Neural crest cell (in vitro differentiated cells): ENCODE measurements at places on chromosomes 7 and 10. TPM values are rescaled to one million over a fixed set of nuclear protein-coding genes. Genes with fewer than 3 reads are reported as not detected.

DNA sequence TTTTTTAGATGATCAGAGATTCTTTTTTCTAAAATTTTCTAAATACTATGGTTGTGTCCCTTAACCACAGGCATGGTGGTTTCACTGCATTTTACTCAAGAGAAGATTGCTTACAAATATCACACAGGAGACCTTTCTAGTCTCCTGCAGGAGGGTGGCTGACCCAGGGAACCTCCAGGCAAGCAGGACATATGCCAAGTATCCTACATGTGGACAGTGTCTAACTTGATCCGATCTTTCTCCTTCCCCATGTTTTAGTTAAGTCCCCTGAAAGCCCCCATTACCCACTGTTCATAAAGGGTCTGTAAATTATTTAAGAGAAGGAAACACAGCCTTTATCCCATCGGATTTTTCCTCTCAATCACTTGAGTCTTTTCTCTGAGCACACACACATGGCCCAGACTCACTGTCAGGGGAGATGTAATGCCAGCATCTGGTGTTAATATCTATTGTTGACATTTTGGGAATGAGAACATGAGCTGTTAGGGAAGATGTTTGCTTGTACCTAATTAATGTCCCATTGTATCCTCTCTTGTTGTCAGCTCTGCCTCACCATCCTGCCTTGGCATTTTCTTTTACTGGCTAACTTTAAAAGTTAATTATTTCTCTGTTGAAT, 755.2 kb downstream of the AUTS2 start:
- no peak for DNase-seq

DNA sequence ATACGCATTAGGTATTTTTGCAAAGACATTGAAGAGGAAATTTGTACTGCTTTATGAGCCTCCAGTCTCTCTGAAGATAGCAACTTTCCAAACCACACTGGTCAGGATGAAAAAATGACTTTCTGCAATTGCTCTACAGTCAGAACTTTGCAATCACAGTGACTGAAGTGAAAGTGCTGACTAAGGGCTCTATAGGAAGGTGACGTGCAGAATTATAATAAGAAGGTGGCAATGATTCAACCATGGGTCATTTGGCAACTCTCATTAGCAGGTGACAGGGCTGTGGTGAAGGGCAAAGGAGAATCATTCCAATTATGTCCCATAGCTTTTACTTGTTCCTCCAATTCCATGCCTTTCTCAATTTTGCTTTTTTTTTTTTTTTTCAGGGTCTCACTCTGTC, 311.0 kb downstream of the ANKRD30A start:
- DNase-seq = no peak

GRCh38 chr10:117988814-117989213, 57.9 kb downstream of the RAB11FIP2 start:
- DNase-seq = no peak

DNA sequence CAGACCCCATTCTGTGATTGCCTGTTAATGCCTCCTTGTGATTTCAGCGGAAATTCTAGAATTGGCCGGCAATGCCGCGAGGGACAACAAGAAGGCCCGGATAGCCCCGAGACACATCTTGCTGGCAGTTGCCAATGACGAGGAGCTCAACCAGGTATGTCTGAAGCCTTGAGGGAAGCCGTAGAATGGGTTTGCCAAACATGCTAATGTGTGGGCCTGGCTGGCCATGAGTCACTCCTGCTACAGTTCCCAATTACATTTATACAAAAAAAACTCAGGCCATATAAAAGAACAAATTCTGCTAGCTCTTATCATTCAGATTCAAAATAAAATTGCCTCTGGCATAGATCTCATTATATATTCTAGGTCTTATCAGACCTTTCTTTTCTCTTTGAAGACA, 37.4 kb downstream of the MACROH2A2 start:
- no peak for DNase-seq

DNA sequence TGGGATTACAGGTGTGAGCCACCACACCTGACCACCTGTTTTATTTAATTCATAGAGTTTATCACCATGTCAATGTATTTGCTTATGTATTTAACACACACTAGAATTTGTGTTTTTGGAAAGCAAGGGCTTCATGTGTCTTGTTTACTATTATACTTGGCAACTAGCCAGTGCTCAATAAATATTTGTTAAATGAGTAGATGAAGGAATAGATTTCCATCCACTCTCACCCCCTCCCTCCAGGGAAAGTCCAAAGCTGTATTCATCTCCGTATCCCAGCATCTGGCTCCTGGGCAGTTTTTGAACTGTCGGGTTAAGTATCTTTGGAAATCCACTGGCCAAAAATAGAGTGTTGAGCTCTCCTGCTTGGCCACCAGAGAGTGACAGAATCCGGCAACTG, 4.6 kb upstream of the RADIL start:
- no peak for DNase-seq

DNA sequence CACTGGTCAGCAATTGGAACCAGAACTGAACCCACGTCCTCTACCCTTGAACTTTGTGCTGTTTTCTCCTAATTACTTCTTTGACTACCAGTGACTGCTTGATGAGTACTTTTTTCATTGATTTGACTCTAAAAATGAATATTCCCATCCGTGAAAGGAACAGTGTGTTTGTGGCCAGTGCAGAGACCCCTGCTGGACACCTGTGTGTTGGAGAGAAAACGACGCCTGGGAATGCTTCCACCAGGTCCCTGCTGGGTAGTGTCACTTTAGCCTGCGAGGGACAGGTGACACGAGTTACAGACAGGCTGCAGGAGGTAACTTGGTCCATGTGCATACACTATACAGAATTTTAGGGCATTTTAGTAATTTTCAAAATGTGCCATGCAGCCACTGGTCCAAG, 6.8 kb upstream of the GJD4 start:
- no peak for DNase-seq

- DNase-seq = no peak
Observed at GRCh38 chr7:117072620-117073118, 119.4 kb downstream of the ST7 start.

GRCh38 chr7:81248420-81248819, 329.6 kb upstream of the SEMA3C start:
- no peak for DNase-seq

GRCh38 chr10:9331583-9332008, 1277.1 kb downstream of the GATA3 start:
- no peak for DNase-seq

DNA sequence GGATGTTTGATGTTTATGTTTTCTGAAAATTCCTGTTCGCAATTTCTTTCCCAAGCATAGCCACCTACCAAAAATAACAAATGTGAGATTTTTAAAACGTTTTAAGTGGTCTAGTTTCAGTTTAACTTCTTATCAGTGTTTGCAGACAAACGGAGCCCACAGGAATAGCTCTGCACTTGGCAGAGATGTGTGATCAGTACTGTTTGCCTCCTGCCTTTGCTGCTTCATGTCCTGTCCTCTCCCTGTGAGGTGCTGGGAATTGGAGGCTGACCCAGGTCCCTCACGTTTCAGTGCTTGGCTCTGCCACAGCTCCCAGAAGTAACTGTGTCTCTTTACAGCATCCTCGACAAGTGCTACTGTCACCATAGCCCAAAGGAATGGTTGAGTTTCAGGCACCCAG, 1.2 kb downstream of the UCN3 start:
- DNase-seq = no peak

GRCh38 chr10:36171556-36171952, 529.5 kb upstream of the FZD8 start:
- no peak for DNase-seq

- no peak for DNase-seq
Observed at GRCh38 chr7:133437544-133437943, 184.7 kb downstream of the EXOC4 start.

GRCh38 chr7:76074972-76075370, 27.1 kb downstream of the MDH2 start:
- no peak for DNase-seq

- no peak for DNase-seq
Observed at GRCh38 chr7:139651308-139651707, 126.5 kb downstream of the HIPK2 start.

DNA sequence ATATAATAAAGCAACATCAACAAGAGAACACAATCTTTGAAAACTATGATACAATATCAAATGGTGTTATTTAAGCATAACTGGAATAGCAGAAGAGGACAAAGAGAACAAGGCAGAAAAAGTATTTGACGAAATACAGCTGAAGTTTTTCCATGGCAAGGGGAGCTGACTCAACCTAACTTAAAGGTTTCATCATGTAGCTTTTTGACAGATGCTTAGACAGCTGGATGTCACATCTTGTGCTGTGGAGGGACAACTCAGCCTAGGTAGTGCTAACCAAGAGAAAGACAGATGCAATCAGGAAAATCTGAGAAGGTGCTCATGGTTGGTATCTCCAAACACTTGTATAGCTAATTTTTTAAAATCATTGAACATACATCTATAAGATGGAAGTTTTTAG, 208.2 kb downstream of the TFEC start:
- no peak for DNase-seq

DNA sequence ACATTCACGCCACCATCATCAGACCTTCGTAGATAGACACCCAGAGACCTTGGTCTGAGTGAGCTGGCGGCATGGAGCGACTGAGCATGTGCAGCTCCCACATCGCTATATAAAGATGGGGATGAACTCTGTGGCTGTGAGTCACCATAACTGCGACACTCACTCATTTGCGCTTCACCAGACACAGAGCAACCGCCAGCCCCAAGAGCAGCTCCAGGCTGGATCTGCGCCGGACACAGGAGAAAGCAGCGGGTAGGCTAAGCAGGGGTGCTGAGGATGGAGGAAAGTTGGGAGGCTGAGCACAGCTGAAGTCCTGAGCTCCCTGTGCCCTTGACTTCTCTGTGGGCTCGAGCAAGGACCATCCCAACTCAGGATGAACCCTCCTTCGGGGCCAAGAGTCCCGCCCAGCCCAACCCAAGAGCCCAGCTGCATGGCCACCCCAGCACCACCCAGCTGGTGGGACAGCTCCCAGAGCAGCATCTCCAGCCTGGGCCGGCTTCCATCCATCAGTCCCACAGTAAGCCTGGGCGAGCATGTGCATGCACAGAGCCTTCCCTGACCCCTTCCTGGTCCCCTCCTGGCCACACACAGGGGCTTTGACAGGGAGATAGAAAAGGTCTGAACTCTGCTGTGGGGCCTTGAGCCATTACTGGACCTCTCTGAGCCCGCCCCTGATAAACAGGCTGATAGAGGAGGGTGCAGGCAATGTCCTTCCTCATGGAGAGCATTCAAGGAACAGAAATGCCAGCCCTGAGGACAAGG, at the start of gene OPN4:
TSS of gene OPN4 (plus strand) at position 137 of the 762 bp plus-strand sequence. CDS start at position 374, 237 bp downstream.
- DNase-seq = no peak

DNA sequence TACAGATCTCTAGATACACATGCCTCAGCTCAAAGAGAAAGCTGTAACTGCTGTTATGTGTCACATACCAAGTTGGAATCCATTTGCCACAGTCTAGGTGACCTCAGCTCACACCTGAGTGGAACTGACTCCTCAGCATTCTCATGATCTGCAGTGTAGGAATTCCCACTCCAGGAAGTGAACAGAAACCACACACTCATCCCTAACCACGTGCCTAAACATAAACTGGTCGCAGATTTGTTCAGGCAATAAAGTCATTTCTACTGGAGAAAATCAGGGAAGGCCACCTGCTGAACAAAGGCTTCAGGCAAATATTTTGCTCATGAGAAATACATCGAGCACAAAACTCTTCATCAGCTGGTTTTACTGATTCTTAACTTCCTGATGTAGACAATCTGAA, 23.0 kb upstream of the ZMYND11 start:
- DNase-seq = no peak

DNA sequence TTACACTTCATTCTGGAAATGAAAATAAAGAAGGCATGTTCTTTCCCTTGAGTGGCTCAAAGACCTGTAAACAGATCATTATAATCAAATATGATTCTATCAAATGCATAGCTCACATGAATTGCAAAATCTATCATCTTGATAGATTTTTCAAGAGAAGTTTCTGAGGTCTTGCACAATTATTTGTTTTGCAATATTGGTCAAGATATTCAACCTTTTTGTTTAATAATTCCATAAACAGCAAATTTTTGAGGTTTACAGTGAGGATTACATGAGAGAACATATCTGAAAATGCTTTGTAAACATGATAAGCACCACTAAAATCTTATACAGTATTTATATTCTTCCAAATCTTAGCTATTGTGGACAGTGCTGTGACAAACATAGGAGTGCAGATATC, 160.8 kb downstream of the HDAC9 start:
- no peak for DNase-seq

GRCh38 chr7:68729371-68729770, 868.9 kb upstream of the AUTS2 start:
- DNase-seq = no peak

GRCh38 chr7:155665079-155665956, 20.9 kb downstream of the RBM33 start:
- DNase-seq = no peak

DNA sequence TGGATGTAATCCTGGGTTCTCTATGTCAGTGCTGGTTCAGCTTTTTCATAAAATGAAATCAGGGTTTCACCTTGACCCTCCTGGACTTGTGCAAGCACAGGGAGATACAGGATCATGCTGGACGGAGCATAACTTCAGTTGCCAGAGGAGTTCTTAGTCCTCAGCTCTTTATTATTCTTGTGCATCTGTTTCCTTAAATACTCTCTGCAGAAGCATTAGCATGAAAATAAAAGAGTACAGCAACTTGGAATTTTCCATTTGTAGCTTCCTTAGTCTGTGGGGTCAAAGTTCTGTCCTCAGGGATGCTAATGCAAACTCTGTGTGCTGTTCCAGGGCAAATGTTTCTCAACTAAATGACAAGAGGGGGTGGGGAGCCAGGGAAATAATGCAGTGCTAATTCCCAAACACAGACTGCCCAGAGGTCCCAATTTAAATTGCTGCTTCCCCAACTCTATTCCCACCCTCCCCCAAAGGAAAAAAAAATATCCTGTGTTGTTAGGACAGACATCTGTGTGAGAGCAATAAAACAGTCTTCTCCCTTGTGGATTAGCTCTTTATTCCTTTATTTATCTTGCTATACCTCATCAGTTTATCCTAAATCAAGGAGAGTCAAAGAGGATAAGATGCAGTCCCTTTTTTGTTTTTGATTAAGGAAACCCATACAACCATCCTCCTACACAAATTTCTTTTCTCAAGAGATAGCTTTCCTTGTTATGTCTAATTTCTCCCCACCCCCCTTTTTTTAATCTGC, 905.0 kb downstream of the LRMDA start:
- DNase-seq = no peak

GIMAP1 gene
- not detected in 2 replicates for total RNA-seq

EDRF1 gene
- total RNA-seq = 42.7 and 46.9 TPM in 2 replicates

AVPI1 gene
- 2.4 and 3.3 TPM in 2 replicates for total RNA-seq

BICC1 gene
- total RNA-seq = 2.4 and 2.5 TPM in 2 replicates

ECHS1 gene
- 98.1 and 103 TPM in 2 replicates for total RNA-seq

CDK1 gene
- total RNA-seq = 92.8 and 94.7 TPM in 2 replicates

TRIL gene
- 60.7 and 61.5 TPM in 2 replicates for total RNA-seq

GSAP gene
- total RNA-seq = 2.1 and 2.2 TPM in 2 replicates

PPP1R9A gene
- 21.2 and 22.7 TPM in 2 replicates for total RNA-seq

ADAM8 gene
- 3.6 and 4.5 TPM in 2 replicates for total RNA-seq

CHN2 gene
- total RNA-seq = 15.4 and 15.9 TPM in 2 replicates

FRAT1 gene
- total RNA-seq = 1.6 and 2.2 TPM in 2 replicates

AGR2 gene
- total RNA-seq = not detected in 2 replicates

ZNF398 gene
- 19.6 and 20.2 TPM in 2 replicates for total RNA-seq

HYCC1 gene
- total RNA-seq = 62.3 and 73.7 TPM in 2 replicates

ANKRD30A gene
- total RNA-seq = not detected in 2 replicates

GRM3 gene
- 2.9 and 3.4 TPM in 2 replicates for total RNA-seq
